T-helper 2 cell treated with Interferon-gamma antibody and Interleukin-4, amounts not matched to agents 5 μg/mL and 100 μg/mL, for 36 hours (primary cell): ENCODE measurements at places on chromosomes 1 and 21.

GRCh38 chr1:111505641-111506119 lies 2.2 kb upstream of the ADORA3 start:
- no peak for DNase-seq

- DNase-seq, result no peak
Measured at GRCh38 chr1:159925719-159926078, 392 bp upstream of the TAGLN2 start.

- no peak for DNase-seq
Measured at GRCh38 chr1:4006676-4007374, 106.8 kb upstream of the C1orf174 start.

- no peak for DNase-seq
Measured at GRCh38 chr1:166924823-166925541, 48.9 kb upstream of the TADA1 start.

DNA sequence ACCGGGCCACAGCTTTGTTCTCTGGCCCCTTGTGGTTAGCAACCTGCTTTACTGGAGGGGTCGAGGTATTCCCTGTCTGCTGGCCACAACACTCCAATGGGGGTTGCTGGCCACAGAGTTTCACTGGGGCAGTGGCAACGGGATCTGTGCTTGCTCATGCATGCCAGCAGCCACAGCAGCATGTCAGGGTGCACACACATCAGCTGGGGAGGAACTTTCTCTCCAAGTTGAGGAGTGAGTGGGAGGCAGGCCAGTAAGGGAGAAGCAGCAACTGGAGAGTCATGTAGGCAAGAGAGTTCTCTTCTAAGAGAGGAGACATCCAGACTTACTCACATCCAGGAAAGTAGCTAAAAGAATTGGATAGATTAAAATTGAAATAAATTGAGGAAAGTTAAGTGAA lies 38.0 kb downstream of the SAMD13 start:
- no peak for DNase-seq

DNA sequence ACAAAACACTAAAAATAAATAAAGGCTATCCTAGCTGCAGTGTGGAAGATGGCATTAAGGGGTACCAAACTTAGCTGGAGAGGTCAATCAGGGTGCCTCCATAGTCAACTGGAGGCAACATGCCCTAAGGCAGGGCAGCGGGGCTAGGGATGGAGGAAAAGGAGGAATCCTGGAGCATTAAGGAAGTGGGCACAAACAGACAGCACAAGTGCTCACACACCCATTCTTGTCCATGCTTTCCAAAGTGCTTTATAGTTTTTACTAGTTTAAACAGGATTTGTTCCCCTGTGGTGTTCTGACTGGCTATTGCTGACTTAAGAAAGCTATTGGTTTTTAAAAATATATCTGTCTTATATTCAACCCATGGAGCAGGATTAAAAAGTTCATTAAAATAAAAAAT lies 33.3 kb downstream of the TCEANC2 start:
- DNase-seq, result no peak

GRCh38 chr1:30414086-30414850 lies 309.1 kb downstream of the MATN1 start:
- no peak for DNase-seq

GRCh38 chr21:35041122-35041521 lies 8.0 kb downstream of the RUNX1 start:
- DNase-seq, result no peak

- DNase-seq, result no peak
Measured at GRCh38 chr1:95701450-95702173, 467.6 kb downstream of the RWDD3 start.

GRCh38 chr1:69706473-69706872 lies 138.8 kb downstream of the LRRC7 start:
- DNase-seq, result no peak

DNA sequence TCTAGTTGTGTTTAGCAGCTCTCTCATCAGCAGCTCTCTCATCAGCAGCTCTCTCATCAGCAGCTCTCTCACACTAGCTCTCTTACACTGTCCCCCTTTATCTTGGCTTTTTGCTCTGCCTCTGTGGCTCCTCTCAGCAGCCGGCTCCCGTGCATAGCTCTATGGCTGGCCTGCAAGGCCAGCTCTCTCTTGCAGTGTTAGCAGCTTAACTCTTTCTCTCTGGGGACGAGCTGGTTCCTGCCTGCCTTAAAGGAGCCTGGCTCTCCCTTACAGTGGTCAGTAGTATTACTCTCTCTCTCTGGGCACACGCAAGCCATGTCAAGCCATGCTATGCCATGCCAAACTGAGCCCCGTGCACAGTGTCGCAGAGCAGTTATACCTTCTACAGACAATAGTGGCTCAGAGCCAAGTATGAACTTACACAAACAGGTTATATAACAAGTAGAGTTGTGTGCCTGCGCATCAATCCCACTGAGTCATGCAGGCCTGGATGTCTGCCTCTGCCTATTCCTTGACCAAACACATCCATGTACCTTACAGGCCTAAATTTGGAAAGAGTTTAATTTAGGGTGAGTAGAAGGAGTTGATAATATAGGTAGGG lies 295.9 kb downstream of the TPR start:
- no peak for DNase-seq

DNA sequence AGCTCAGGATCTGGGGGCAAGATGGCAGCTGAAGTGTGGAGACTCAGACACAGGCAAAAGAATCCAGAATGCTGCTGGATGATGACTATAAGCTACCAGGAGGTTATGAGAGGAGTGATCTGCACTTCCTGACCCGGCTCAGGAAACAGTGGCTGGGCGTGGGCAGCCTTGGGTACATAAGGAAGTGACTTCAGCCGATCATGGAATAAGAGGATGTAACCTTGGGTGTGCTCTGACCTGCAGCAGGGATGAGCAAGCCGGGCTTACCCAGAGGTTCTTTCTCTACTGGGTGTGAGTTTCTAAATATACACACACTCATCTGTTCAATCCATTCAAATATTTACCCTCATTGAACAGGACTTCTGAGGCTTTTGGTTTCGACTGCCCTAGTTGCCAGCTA lies 62.7 kb downstream of the CD34 start:
- peak; percentile 76 for DNase-seq

GRCh38 chr1:197910120-197910991 lies 6.8 kb upstream of the LHX9 start:
- DNase-seq, result no peak

DNA sequence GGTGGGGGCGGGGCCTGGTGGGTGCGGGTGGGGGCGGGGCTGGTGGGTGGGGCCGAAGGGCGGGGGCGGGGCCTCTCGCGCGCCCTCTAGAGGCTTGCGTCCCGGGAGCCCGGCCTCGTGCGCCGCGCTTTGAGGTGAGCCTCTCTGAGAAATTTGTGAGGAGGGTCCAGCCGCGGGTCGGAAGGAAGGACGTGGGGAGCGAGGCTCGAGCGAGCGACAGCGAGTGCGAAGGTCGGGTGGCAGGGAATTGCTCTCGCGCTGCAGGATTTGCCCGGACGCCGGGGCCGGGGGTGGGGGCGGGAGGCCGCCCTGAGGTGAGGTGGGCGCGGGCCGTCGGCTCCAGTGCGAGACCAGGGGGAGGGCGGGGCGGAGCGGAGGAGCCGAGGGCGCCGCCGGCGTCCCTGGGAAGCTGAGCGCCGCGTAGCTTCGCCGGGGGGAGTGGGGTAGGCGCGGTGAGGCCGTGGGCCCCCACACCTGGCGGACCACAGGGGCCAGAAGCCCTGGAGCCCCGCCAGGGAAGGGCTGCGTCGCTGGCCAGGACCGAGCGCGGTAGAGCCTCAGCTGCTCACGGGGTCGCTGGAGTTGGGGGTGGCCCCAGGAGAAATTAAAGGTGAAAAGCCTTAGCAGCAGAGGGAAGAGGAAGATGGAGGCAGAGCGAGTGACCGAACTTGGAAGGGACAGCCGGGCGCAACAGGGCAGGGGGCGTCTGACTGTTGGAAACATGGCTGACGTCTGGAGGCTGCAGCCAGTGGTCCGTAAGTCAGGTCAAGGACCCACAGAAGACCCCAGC lies 754 bp upstream of the LSS start:
- no peak for DNase-seq

GRCh38 chr1:201783572-201783971 lies 45.4 kb upstream of the IPO9 start:
- DNase-seq, result no peak
